HFFc6 (cell line): ENCODE measurements at places on chromosomes 6 and 20. TPM values are rescaled to one million over a fixed set of nuclear protein-coding genes. Genes with fewer than 3 reads are reported as not detected.

- H3K4me3 ChIP-seq: no peak overlapping the region
- H3K36me3 ChIP-seq: peaks cover 9% of the 10 kb centered on the region
- H3K27me3 ChIP-seq: peaks cover 6% of the 10 kb centered on the region; the same call in 1 of the 2 replicates
- peaks cover 36% of the 10 kb centered on the region for H3K4me1 ChIP-seq
- no peak overlapping the region for H3K27ac ChIP-seq
Measured at GRCh38 chr6:43953256-43953655, 174.0 kb downstream of the MRPL14 start.

DNA sequence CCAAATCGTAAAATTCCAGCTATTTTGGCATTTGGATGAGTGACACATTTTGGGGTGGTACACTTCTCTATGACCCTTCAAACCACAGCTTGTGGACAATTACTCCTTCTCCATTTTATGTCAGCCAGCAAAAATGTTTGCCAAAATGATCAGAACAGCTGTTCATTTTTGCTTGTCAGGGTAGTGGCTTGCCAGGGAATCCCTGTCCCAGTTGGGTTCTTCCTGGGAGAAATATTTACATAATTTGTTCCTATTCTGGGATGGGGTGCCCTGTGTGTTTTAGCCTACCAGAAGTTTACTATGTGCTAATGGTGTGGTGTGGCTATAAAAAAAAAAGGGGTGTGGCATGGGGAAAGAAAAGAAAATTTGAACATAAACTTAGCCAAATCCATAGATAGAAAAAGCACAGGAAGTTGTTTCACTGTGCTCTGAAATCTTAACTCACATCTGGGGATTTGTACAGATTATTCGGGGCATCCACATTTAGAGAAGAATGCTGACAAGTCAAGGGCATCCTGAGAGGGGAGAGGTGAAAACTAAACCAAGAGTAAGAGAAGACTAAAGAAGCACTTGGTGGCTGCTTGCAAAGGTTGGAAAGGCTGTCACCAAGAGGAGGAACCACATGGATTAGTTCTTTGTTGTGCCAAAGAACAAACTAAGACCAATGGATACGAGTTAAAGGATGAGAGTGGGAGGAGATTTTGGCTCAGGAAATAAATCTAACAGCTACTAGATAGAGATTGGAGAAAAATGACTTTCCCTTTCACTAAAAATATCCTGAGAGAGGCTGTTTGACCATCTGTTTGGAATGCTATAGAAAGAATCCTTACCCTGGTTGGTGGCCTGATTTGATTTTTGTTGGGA lies 55.2 kb upstream of the RBM24 start:
- H3K27me3 ChIP-seq: no peaks in the 10 kb centered on the region; the same call in 1 of the 2 replicates
- no peaks in the 10 kb centered on the region for H3K36me3 ChIP-seq

GRCh38 chr6:149897015-149897697 lies 757 bp downstream of the RAET1E start:
- H3K36me3 ChIP-seq: no peaks in the 10 kb centered on the region
- peak overlapping the region; percentile 83 for H3K4me3 ChIP-seq
- DNase-seq: peak; percentile 91
- peaks cover 44% of the 10 kb centered on the region for H3K4me1 ChIP-seq

MAFB gene
- total RNA-seq: not detected in 3 replicates

DNA sequence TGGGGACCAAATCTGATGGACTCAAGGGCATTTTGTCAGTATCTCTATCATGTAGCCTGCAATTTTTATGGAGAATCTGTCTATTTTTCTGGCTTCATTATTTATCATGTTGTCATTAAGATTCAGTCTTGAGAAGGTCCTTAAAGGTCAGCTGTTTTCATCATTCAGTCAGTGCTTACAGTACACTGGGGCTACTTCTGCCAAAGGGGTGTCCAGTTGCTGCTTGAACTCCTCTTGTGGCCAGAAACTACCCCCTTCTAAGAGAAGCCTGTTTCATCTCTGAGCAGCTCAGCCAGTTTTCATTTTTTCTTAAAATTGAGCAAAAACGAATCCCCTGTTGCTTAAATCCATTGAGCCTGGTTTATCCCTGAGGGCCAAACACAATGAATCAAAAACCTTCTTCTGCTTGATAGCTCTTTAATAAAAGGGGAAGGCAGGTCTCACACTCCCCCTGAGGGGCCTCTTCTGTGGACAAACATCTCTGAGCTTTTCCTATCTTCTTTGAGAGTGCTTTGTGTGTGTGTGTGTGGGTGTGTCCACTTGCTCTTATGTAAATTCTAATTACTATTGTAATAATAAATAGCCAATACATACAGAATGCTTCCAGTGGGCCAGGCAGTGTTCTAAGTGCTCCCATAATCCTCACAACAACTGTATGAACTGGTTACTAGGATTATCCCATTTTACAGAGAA lies 172.2 kb downstream of the PLCB1 start:
- no peak for DNase-seq
- H3K4me3 ChIP-seq: no peak overlapping the region
- no peaks in the 10 kb centered on the region for H3K27me3 ChIP-seq
- H3K27ac ChIP-seq: no peak overlapping the region
- peaks cover 20% of the 10 kb centered on the region for H3K4me1 ChIP-seq

- H3K4me1 ChIP-seq: no peaks in the 10 kb centered on the region
- H3K27me3 ChIP-seq: peaks cover 14% of the 10 kb centered on the region
- DNase-seq: no peak
- H3K4me3 ChIP-seq: no peak overlapping the region
Measured at GRCh38 chr20:48885237-48885636, 36.3 kb upstream of the ARFGEF2 start.

RIPPLY2 gene
- total RNA-seq: not detected in 3 replicates

- DNase-seq: no peak
- H3K4me1 ChIP-seq: peaks cover 24% of the 10 kb centered on the region
- no peak overlapping the region for H3K4me3 ChIP-seq
Measured at GRCh38 chr6:112781241-112781640, 434.1 kb downstream of the RFPL4B start.

GRCh38 chr6:108831104-108831503 lies 17.1 kb upstream of the ARMC2 start:
- H3K36me3 ChIP-seq: 0 out of 2 replicates have a peak, but pooled peaks cover 4% of the 10 kb centered on the region
- peaks cover 32% of the 10 kb centered on the region for H3K4me1 ChIP-seq
- no peak for DNase-seq
- H3K27ac ChIP-seq: no peak overlapping the region

DNA sequence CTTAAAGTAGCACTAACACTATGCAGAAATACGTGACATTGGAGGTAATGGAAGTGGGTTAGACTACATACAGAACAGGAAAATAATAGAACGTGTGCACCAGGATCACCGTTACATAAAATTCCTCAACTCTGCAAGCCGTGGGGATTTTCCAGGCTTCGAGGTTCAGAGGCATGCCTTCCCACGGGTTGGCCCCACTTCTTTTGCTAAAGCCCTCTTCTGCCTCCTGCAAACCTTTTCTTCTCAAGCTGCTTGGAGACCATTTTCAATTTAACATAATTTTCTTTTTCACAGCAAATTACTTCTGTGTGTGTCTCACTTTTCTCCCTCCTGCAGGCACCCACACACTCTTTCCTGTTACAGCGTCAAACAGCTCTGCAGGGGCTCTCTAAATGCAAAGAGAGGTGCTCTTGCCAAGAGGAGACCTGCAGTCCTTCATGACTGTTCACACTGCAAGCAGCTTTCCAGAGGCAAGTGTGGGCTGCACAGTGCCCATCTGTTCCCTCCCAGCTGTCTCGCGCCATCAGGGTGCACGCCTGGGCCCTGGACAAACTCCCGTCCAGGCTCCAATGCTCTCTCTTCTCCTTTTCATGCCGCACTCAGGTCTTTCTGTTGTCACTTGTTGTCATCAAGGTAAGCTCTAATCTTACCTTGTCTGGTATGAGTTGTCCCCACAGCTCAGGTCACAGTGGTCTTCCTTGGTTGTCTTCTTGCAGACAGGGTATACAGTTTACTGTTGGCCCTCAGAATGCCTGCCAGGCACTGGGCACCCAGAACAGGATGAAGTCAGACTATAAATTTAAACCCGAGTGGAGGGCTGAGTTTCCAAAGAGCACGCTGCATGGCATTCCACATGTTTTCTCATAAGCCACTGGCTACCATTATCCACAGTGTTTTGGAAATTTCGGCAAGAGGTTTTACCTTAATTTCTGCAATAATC lies 164.8 kb upstream of the GGTLC1 start:
- no peak overlapping the region for H3K4me3 ChIP-seq
- H3K4me1 ChIP-seq: no peaks in the 10 kb centered on the region

DNA sequence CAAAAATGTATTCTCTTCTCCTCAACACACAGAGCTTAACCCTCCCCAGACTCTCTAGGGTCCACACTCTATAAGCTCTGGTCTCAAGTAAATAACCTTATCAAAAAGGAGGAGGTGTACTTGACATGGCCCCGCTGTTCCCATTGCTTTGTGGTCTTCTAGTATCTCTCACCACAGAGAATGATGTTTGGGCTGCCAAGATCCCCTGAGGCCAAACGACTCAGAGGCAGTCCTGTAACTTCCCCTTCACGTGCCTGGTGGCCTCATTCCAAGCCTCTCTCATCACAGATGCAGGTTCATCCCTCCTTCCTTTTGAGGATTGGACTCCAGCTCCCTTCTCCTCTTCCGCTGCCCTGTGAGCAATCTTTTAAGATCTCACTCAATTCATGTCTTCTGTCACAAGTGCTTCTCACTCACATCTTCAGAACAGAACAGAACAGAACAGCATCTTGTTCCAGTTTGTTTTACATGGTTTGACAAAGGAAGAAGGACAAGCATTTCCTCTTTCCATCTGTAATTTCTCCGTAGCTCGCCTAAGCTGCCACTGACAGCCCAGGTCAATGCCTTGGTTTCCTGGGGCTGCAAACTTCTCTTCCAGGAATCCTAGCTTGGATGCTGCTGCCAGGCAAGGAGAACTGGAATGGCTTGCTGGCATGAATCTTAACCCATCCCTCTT lies 541.5 kb downstream of the CD83 start:
- DNase-seq: peak; percentile 67
- H3K27me3 ChIP-seq: peaks cover 3% of the 10 kb centered on the region
- peaks cover 18% of the 10 kb centered on the region for H3K4me1 ChIP-seq
- no peak overlapping the region for H3K4me3 ChIP-seq

GRCh38 chr6:104943781-104944180 lies 13.1 kb upstream of the LIN28B start:
- H3K4me3 ChIP-seq: no peak overlapping the region
- H3K4me1 ChIP-seq: peaks cover 5% of the 10 kb centered on the region; the same call in 1 of the 2 replicates
- no peaks in the 10 kb centered on the region for H3K36me3 ChIP-seq
- peak; percentile 6 for DNase-seq

DNA sequence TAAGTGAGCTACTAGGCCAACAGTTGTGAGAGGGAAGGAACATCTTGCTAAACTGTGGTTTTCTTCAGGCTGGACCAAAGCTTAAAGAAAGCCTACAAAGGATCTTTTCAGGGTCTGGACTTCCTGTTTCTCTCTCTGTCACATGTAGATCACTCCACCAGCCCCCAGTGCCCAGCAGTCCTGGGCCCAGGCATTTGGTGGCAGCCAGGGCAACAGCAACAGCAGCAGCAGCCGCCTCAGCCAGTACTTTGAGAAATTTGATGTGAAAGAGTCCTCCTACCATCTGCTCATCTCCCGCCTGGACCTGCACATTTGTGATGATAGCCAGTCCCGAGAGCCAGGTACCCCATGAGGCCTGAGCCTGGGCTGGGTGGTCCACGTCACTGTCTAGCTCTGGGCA lies 44.1 kb downstream of the BLTP3A start:
- DNase-seq: no peak
- no peak overlapping the region for H3K4me3 ChIP-seq
- H3K27ac ChIP-seq: peak overlapping the region; percentile 74; the same call in 1 of the 2 replicates
- peaks cover 38% of the 10 kb centered on the region for H3K4me1 ChIP-seq
- peaks cover 1% of the 10 kb centered on the region; the same call in 1 of the 2 replicates for H3K27me3 ChIP-seq

DNA sequence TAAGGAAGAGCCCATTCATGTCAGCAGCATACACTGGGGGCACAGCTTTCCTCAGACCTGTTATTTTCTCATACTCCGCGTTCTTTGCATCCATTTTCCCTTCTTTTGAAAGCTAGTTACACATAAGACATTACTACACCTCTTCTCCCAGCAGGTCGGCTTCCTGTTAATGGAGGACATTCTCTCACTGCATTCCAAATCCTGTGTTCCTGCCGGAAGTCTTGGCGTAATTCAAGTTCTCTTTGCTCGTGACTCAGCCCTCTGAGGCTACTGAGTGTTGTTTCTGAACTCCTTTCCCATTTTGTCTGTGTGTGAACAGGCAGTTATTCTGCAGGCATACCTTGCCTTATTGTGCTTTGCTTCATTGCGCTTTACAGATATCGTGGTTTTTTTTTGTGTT lies 97.5 kb upstream of the ZBTB24 start:
- peaks cover 7% of the 10 kb centered on the region for H3K27me3 ChIP-seq
- H3K4me1 ChIP-seq: peaks cover 8% of the 10 kb centered on the region; the same call in 1 of the 2 replicates
- H3K4me3 ChIP-seq: no peak overlapping the region; the same call in 1 of the 2 replicates
- no peaks in the 10 kb centered on the region for H3K36me3 ChIP-seq

NKAIN2 gene
- not detected in 2 replicates for total RNA-seq

- DNase-seq: no peak
- no peak overlapping the region for H3K27ac ChIP-seq
- peaks cover 5% of the 10 kb centered on the region; the same call in 1 of the 2 replicates for H3K36me3 ChIP-seq
- H3K4me3 ChIP-seq: no peak overlapping the region
- no peaks in the 10 kb centered on the region for H3K4me1 ChIP-seq
Measured at GRCh38 chr6:51630011-51630410, 457.4 kb downstream of the PKHD1 start.

DNA sequence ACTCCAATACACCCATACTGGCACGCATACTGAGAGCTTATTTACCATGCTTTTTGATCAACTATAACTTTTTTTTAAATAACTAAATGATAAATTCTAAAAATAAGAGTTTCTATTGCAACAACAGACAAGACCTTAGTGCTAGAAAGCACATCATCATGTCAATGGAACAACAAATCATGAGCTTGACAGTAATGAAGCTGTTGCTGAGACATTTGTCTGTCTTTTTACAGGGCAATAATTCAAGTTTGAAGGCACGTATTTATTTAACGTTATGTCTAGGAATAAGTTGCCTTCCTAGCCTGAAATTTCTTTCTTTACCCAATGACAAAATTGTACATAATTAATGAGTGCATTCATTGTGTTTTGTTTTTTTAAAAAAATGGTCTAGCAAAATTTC lies 299.2 kb downstream of the EYA4 start:
- peaks cover 7% of the 10 kb centered on the region; the same call in 1 of the 2 replicates for H3K4me1 ChIP-seq
- no peaks in the 10 kb centered on the region for H3K36me3 ChIP-seq
- peaks cover 13% of the 10 kb centered on the region for H3K27me3 ChIP-seq
- H3K4me3 ChIP-seq: no peak overlapping the region
- H3K27ac ChIP-seq: no peak overlapping the region
- DNase-seq: no peak
